ENCODE measurements at places on chromosomes 1 and 21. TPM values are rescaled to one million over a fixed set of nuclear protein-coding genes. Genes with fewer than 3 reads are reported as not detected.

Gene TNN
- 4.8 TPM for polyA plus RNA-seq

DNA sequence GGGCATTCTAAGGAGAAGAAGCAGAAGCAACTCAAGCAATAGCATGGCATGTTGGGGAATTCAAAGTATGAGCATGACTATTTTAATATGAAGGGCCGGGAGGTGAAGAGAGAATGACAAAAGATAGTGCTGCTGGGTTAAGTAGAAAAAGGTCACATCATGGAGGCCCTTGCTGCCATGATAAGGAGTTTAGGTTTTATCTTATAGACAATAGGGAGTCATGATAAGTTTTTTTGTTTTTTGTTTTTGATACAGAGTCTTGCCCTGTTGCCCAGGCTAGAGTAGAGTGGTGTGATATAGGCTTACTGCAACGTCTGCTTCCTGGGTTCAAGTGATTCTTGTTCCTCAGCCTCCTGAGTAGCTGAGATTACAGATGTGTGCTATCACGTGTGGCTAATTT lies 3.1 kb downstream of the BNIPL start:
- no peak for DNase-seq

- DNase-seq, result no peak
Measured at GRCh38 chr21:35227786-35228185, 178.7 kb upstream of the RUNX1 start.

Gene DAB1
- polyA plus RNA-seq, result 5.6 TPM

DNA sequence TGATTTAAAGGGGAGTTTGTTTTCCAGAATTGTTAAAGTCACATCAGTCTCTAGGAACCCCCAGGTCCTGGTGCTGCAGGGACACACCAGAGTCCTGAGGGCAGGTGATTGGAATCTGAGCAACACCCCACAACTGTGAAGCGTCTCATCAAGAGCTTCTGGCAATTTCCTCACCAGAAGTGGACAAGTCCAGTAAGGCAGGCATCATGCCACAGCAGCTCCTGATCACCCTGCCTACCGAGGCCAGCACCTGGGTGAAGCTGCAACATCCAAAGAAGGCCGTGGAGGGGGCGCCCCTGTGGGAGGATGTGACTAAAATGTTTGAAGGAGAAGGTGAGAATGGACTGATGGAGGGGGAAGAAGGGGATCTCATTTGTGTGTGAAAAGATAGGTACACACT lies 2.1 kb downstream of the ZFP69 start:
- no peak for DNase-seq

DNA sequence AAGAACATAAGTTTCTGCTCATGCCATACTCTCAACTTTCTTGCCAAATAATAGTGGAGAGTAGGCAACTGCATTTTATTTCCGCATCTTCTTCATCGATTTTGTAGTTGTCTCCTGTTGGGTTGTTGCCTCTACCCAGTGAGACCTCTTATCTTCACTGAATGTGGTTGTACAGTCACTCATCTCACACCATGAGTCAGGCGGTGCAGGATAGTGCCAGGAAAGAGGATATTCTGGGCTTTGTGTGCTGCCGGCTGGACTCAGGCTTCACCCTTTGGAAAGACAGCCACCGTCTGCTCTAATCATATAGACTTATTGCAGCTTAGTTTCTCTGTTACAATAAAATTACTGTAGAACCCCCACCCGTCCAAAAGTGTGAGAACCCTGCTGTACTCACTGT lies 154.3 kb upstream of the USP24 start:
- no peak for DNase-seq

DNA sequence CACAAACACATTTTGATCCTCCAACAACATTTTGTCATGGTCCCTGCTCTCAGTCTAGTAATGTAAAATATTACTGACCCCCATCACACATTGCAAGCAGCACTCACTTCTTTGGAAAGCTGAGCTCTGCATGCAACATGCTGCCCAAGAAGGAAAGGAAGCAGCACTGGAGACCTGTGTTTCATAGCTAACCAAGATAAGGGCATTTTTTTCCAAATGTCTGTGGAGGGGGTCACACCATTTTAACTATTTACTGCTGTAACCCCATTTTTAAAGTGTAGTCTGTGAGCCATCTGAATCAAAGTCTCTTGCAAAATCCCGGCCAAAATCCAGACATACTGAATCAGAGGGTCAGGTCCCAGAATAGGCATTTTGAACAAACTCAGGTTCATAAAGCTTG lies 4.5 kb upstream of the RASSF5 start:
- no peak for DNase-seq

Gene LRRC39
- 213 TPM for polyA plus RNA-seq

Gene CFHR5
- not detected for polyA plus RNA-seq

DNA sequence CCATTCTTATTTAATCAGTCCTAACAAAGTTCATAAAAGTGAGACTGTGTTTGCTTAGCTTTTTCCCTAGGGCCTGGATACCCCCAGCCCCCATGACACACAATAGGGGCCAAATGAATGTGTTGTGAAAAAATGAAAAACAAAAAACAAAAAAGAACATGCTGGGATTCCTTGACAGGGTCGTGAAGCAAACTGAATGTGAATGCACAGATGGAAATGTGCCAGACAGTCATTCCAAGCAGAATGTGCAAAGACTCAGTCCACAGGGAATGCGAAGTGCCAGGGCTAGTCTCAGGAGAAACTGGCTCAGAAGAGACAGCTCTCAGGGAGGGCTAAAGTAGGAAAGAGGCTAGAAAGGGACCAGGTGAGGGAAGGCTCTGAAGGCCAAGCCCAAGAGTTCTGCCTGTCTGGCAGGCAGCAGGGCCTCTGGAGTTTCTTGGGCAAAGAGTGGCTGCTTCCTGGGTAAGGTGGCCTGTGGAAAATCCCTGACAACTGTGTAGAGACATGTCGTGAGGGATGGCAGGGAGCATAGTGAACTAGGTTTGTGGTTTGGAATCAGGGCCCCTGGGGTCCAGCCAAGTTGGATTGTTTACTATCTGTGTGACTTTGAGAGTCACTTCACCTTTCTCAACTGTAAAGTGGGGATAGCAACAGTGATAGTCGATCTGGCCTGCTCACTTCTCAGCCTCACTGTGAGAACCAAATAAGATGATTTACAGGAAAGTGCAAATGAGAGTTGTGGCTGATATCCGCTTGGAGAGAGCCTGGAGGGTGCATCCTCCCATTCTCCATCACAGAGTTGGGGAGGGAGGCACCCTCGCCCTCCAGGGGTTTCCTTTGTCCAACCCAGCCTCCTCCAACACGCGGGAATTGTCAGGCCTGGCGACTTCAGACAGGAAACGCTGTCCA lies 1.2 kb upstream of the ADAM15 start:
- no peak for DNase-seq

Gene ANGPTL1
- 42.8 TPM for polyA plus RNA-seq

Gene WNT4
- 10.3 TPM for polyA plus RNA-seq
